ENCODE measurements at places on chromosomes 7 and 10.
A peak's percentile ranks its signal among the peaks of the same experiment; 100 is the strongest.

GRCh38 chr10:104076743-104077160 is 8.9 kb downstream of the COL17A1 start:
- DNase-seq = peak; percentile 10

- no peak for DNase-seq
Measured at GRCh38 chr7:155746188-155746587, 66.1 kb downstream of the SHH start.

DNA sequence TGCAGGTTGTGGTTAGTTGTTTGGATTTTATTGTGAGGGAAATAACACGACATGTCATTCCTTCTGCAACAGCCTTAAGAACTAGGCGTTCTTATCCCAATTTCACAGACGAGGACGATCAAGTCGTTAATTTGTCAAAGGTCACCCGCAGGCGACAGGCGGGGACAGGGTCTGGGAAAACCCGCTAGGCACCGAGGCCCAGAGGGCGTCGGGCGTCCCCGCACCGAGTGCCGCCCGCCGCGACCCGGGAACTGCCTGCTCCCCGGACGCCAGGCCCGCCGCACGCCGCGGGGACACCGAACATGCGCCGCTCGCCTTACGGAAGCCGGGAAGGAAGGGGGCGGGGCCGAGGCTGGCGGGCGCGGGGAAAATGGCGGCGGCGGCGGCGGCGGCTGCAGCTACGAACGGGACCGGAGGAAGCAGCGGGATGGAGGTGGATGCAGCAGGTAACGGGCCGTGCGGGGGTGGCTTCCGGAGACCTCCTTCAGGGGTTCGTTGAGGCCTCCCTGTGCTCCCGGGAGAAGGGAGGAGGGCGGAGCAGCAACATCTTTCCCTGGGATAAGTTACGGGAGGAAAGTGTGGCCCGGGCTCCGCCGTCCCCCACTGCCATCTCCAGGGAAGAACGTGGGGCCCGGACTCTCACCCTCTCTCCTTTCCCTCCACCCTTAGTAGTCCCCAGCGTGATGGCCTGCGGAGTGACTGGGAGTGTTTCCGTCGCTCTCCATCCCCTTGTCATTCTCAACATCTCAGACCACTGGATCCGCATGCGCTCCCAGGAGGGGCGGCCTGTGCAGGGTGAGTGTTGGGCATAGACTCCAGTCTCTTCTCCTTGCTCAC is at the start of gene COPS6:
Gene COPS6, plus strand, starts transcription at position 349 of the 837 bp plus-strand sequence. Its CDS starts 22 bp downstream, at position 371.
- peak; percentile 69 for DNase-seq

- DNase-seq = no peak
Measured at GRCh38 chr10:130244031-130244927, 108.1 kb downstream of the GLRX3 start.

DNA sequence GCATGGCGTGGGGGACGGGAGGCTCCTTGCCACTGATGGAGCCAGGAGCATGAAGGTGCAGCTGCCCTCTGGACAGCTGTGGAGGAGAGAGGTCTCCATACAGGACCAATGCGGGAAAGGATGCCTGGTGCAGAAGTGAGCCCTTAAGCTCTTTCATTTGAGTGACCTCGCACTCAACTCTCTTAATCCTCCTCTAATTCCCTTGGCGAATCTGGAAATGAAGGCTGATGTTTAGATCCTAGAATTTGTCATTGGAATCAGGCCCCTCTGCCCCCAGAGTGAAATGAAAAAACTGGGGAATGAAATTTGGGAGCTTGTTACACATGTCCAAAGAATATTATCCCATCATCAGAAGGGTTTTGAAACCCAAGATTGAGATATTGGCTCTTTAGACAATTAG is 639.5 kb downstream of the LRMDA start:
- no peak for DNase-seq

- no peak for DNase-seq
Measured at GRCh38 chr7:32051128-32051527, 19.1 kb downstream of the PDE1C start.

- no peak for DNase-seq
Measured at GRCh38 chr7:8250547-8250946, 11.4 kb downstream of the ICA1 start.

- DNase-seq = no peak
Measured at GRCh38 chr7:26468625-26469024, 177.0 kb downstream of the SNX10 start.

DNA sequence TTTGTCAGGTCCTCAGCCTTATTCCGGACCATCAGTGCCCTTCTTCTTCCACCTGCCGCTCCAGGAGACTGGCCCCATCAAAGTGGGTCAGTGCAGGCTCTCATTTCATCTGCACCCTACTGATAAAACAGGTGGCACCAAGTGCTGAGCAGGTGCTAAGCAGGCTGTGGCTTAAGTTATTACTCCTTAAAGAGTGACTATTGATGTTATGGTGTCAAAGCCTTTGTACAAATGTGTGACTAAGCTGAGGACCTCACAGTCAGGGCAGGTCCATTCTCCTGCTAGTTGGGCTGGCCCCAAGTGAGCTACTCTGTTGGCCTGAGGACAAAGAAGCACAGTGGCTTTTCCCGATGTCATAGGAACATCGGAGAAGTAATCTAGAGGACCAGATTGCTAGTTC is 11.2 kb upstream of the CALD1 start:
- no peak for DNase-seq

- DNase-seq = peak; percentile 88
Measured at GRCh38 chr7:43925984-43926797, at the start of gene UBE2D4. UBE2D4 (plus strand) TSS chr7:43926436; CDS start chr7:43926533, 97 bp downstream.

- no peak for DNase-seq
Measured at GRCh38 chr7:8014399-8014798, 45.8 kb downstream of the GLCCI1 start.

DNA sequence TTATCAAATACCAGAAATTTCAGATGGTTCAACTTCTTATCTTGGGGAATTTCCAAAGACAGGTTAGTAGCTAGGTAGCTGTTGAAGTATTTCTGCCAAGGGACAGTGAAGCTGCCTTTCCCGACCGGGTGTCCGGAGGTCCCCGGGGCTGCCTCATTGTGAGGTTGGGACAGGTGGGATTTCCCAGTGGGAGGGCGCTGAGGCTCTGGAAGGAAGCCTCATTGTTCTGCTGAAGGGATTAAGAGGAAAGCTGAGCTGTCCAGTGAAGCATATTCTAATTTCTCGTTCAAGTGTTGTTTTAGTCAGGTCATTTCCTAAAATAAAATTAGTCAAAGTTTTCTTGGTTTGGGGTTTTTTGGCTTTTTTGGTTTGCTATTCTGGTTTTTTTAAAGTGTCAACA is 244.2 kb downstream of the MGMT start:
- no peak for DNase-seq

GRCh38 chr7:22578007-22578733 is 78.2 kb upstream of the STEAP1B start:
- DNase-seq = no peak

- DNase-seq = no peak
Measured at GRCh38 chr7:52450816-52451215, 584.6 kb upstream of the POM121L12 start.

Measured in NCI-H774 (cell line).